ENCODE measurements at places on chromosomes 13 and 19.

DNA sequence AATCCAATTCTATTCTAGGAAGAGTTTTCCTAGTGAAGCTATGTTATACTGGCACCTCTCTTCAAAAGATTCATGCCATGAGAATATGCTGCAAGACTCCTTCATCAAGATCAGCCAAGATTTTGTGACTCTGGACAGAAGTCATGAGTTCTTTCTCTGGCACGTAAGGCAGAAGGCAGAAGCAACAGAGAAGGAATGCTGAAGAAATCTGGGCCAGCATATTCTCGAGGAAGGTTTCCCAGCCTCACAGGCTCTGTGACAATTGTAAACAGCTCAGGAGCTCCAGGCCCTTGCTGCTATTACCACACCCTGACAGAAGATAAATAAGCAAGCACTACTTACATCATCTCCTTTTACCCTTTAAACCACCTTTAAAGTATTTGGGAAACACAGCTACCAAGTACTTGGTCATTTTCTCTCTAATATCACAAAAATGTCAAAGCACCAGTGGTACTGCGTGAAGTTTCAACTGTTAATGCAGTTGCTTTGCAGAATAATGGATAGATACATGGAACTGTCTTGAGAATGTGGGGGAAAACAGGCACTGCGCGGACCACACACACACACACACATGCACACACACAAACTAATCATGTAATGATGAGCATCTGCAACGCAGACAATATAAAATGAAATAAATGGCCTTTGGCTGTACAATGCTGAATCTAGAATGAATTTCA is 55.4 kb downstream of the INTS6 start:
- DNase-seq = no peak

DNA sequence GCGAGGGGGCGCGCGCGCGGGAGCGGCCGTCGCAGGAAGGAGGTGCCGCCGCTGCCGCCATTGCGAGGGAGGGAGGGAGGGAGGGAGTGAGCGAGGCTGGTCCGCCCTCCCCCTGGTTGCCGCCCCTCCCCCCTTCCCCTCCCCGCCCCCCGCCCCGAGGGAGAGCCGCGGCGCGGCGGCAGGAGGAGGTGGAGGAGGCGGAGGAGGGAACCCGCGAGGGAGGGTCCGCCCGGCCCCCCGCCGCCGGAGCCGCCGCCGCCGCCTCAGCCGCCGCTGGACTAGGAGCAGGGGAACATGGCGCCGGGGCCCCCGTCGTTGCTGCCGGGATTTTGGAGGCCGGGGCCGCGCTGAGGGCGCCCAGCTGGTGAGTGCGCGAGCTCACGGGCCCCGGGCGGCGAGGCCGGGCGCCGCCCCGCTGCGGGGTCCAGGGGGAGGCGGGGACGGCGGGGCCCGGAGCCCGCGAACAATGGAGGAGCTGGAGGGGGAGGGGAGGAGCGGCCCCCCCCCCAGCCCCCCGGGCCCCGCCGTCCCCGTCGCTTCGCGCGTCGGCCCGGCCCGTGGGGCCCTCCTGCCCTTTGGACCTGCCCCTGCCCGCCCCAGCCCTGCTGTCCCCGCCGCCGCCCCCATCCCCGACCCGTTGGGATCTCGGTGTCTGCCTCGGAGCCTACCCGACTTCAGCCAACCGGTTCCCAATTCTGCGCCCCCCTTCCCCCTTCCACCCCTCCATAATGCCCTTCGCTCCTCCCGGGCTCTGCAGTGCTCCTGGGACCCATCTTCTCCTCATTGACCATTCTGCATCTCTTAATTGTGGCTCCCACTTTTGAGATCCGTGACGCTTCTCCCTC is at the start of gene ARHGAP35:
TSS of gene ARHGAP35 (plus strand) at position 152 of the 845 bp plus-strand sequence. CDS start 57,679 bp downstream, outside the sequence.
- no peak for DNase-seq

DNA sequence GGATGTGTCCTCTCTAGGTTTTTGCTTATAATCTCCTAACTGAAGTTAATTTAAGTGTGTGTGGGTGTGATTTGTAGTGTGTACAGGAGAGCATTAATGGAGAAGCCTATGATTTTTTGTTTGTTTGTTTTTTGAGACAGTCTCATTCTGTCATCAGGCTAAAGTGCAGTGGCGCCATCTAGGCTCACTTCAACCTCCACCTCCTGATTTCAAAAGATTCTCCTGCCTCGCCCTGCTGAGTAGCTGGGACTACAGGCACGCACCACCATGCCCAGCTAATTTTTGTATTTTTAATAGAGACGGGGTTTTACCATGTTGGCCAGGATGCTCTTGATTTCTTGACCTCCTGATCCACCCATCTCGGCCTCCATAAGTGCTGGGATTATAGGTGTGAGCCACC is 20.6 kb downstream of the ZNF701 start:
- no peak for DNase-seq

DNA sequence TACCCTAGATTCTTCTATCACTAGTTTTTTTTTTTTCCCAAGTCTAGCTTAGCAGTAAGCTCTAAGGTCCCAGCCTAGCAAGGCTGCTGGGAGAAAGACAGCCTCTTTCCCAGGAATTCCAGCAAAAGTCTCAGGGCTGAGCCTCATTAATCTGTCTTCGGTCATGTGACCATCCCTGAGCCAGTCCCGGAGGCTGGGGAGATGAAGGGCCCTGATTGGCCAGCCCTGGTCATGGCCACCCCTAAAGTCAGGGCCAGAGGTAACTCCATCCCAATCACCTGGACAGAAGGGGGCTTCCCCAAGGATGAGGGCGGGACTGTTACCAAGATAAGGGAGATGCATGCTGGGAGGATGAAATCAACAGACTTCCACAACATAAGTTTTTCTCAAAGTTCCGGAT is 43.3 kb downstream of the CCNE1 start:
- no peak for DNase-seq

DNA sequence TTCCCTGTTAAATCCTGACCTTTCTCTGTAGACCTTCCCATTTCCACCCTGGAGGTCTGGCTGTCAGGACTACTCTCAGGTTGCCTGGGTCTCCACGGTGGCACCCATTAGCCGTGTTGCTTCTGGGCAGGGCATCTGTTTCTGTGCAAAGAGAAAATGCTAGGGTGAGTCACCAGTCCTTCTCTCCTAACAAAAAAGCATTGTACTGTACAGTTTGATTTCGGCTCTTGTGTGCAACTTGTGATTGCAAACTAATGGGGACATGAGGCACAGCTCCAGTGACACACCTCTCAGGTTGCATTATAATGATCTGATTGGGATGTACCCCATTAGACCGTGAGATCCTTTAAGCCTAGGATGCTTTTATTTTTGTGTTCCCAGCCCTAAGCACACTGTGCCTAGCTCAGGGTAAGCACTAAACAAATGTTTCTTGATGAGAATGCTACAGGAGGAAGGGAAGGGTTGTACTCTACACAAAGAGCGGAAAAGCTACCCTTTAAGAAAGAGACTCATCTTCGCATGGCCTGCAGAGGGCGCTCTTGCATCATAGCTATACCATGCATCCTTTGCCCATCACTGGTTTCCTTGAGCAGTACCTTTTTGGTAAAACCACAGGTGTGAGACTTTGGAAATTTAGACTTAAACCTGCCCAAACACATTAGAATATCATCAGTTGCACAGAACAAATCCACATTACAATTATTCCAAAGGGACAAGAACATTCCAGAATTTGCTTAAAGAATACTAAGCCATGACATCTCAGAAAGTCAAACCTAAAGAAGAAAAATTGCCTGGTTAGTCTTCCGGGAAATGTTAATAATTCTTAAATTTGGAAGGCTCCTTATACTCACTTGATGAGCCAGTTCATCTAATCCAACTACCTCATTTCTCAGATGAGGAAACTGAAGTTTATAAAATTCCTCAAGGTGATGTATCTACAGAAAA is 20.3 kb upstream of the TRIM13 start:
- peak; percentile 70 for DNase-seq

- no peak for DNase-seq
These were observed 130.1 kb downstream of the PTPRS start for GRCh38 chr19:5210556-5210955.

DNA sequence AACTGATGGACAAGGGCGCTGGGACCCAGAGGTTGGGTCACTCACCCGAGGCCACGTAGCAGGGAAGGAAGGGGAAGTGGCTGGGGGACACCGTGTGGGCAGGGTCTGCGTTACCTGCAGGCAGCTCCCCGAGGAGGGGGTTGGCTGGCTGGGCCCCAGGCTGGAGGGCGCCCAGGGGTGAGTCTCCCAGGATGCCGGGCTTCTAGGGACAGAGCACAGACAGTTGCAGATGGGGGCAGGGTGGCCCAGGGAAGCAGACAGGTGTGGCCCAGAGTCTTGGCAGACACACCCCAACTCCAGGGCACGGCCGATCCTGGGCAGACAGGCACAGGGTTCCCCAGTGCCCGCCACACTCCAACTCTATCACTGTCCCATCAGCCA is 5.6 kb upstream of the FDX2 start:
- no peak for DNase-seq

- DNase-seq = no peak
These were observed 344.7 kb downstream of the KLF5 start for GRCh38 chr13:73403355-73404120.

DNA sequence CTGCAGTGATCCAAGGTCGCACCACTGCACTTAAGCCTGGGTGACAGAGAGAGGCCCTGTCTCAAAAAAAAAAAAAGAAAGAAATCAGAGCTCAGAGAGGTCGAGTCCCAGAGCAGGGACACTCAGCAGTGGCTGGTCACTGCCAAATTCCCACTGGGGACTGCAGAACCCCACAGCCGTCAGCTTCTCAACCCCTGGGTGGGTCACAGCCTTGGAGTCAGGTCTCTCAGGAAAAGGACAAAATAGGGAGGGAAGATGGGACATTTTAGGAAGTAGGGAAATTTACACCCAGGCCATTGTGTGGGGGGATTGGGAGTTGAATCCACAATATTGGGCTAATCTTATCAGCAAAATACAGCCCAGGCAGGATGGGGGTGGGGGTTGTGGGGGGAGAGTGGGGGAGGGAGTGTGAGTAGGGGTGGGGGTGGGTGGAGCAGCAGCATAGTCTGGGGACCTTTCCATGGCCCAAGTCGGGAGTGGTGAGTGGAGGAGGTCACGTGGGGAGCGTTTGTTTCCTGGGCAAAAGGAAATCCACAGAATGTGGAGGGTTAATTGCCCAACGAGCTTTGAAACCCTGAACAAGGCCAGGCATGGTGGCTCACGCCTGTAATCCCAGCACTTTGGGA is 5.0 kb upstream of the CCDC194 start:
- DNase-seq = no peak

- no peak for DNase-seq
These were observed 102.6 kb downstream of the STK24 start for GRCh38 chr13:98474292-98474691.

DNA sequence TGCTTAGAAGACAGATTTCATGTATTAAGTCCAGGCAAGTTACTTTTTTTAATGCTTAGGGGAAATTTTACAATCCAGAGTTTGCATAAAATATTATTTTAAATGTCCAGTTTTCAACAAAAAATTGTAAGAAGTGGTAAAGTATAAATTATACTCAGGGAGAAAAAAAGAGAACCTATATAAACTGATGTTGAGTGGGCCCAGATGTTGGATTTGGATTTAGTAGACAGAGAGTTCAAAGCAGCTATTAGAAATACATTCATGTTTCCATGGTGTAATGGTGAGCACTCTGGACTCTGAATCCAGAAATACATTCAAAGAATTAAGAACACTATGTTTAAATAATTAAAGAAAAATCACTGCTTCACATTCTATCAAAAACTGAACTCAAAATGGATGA is 349.9 kb upstream of the ZNF507 start:
- DNase-seq = no peak

DNA sequence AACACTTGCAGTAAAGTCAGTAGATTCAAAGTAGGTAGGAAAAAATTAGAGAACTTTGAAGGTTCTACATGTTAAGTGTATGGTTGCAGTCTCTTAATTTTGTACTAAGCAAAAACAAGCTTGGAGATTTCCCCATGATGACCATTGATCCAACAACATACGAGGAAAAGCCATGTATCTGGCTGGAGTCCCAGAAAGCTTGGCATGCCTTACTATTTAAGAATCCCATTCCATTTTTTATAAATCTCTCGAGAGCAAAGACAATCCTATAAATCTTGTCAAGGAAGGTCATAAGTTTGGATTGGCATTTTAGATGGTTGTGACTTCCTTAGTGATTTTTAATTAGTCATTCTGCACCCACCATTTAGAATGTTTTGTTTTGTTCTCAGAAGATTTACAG is 495.9 kb downstream of the GPC5 start:
- DNase-seq = no peak

DNA sequence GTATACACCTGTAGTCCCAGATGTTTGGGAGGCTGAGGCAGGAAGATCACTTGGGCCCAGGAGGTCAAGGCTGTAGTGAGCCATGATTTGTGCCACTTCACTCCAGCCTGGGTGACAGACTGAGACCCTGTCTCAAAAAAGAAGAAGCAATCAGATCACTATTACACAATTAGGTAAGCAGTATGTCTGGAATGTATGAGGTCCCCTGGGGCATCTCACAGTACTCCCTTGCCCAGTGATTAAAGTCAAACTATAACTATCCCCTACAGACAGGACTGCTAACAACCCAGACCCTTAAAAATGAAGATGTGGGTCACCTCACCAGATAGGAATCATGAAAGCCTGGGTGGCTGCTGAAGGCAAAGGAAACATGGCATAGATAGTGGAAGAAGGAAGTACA is 9.4 kb upstream of the PAN3 start:
- DNase-seq = no peak

DNA sequence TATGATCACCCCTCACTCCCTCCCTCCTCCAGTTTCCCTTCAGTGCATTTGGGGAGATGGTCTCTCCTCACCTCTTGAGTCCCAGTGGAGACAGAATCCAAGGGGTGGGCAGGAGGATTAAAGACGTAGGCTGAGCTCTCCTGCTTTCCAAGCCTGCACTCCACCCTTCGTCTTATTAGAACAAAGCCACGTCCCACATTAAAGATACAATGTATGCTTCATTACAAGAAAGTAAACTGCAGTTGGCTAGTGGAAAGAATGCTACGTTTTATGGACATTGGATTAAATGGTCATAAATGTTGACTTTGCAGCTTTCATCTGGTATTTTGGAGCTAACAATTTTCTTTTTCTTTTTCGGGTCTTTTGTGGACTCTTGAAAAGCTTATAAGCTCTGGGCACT is 1.5 kb upstream of the KLK11 start:
- no peak for DNase-seq

GRCh38 chr19:5179256-5179655 is 161.4 kb downstream of the PTPRS start:
- DNase-seq = no peak

DNA sequence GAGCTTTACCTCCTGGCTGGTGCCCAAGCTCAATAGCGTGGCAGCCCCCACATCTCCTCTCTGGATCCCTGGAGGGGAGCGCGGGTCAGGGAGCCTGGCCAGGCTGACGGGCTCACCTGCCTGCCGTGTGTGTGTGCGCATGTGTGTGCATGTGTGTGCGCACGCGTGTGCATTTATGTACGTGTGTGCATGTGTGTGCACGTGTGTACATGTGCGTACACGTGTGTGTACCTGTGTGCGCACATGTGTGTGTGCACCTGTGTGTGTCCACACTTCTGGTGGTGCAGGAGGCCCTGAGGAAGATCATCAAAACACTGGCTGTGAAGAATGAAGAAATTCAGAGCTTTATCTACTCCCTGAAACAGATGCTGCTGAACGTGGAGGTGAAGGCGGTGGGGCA is 1.3 kb downstream of the FSD1 start:
- DNase-seq = no peak

- no peak for DNase-seq
These were observed 54.0 kb downstream of the ENOX1 start for GRCh38 chr13:43732726-43733125.

- DNase-seq = no peak
These were observed 22.6 kb downstream of the CARS2 start for GRCh38 chr13:110683203-110683883.

All from stimulated activated CD4-positive, alpha-beta T cell treated with anti-CD3 and anti-CD28 coated beads, Interleukin-2, amount 100 ng/mL, for 48 hours (primary cell).